ENCODE measurements at places on chromosomes 1 and 21. TPM values are rescaled to one million over a fixed set of nuclear protein-coding genes. Genes with fewer than 3 reads are reported as not detected.

Gene SPATA17
- total RNA-seq: 0.63 TPM

Gene HEYL
- 15.9 TPM for total RNA-seq

DNA sequence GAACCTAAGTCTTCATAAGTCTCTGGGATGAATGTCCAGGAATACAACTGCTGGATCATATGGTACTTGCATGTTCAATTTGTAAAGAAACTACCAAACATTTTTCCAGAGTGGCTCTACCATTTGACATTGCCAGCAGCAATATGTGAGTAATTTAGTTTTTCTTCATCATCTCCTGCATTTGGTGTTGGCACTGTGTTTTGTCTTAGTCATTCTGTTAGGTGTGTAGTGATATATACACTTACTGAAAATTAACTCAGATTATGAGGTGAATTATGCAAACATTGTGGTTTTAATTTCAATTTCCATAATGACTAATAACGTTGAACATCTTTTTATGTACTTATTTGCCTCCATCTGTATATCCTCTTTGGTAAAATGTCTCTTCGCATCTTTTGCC is 138.7 kb downstream of the LRRC40 start:
- H3K36me3 ChIP-seq: no peaks in the 10 kb centered on the region
- no peak for DNase-seq
- H3K27me3 ChIP-seq: no peaks in the 10 kb centered on the region
- no peaks in the 10 kb centered on the region for H3K4me1 ChIP-seq
- H3K4me3 ChIP-seq: no peak overlapping the region

GRCh38 chr21:41960386-41960785 is 6.6 kb upstream of the C2CD2 start:
- no peak overlapping the region for H3K27ac ChIP-seq
- H3K36me3 ChIP-seq: no peaks in the 10 kb centered on the region
- no peak overlapping the region for H3K4me3 ChIP-seq
- DNase-seq: no peak
- peaks cover 17% of the 10 kb centered on the region for H3K4me1 ChIP-seq

GRCh38 chr21:29215709-29216108 is 83.0 kb upstream of the BACH1 start:
- DNase-seq: no peak
- no peak overlapping the region for H3K27ac ChIP-seq
- no peaks in the 10 kb centered on the region for H3K27me3 ChIP-seq
- no peaks in the 10 kb centered on the region for H3K36me3 ChIP-seq
- no peaks in the 10 kb centered on the region for H3K4me1 ChIP-seq

DNA sequence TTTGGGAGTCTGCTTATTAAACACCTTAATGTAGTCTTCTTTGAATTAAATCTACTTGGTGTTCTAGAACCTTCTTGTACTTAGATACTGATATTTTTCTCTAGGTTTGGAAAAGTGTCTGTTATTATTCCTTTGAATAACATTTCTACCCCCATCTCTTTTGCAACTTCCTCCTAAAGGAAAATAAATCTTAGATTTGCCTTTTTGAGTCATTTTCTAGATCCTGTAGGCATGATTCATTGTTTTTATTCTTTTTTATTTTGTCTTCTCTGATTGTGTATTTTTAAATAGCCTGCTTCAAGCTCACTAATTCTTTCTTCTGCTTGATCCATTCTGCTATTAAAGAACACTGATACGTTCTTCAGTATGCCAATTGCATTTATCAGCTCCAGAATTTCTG is 155.9 kb upstream of the NEGR1 start:
- no peaks in the 10 kb centered on the region for H3K4me1 ChIP-seq
- no peak overlapping the region for H3K27ac ChIP-seq
- DNase-seq: no peak
